ENCODE measurements at places on chromosomes 4 and X.

DNA sequence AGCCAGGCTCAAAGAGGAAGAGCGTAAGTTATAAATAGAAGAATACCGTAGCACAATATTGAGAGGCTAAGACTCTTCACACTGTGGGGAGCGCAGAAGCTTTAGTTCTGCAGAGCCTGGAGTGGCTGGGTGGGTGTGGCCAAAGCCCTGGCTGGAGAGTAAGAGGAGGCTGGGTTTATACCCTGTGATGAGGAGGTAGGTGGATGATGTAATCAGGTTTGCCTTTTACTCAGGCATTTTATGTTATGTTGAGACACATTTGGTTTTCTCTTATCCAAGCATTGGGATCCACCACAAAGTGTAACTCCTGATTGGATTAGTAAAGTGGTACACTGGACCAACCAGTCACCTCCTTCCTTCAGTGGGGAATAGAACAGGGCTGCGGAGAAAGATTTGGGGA, 13.9 kb downstream of the CDS1 start:
- no peak for DNase-seq

DNA sequence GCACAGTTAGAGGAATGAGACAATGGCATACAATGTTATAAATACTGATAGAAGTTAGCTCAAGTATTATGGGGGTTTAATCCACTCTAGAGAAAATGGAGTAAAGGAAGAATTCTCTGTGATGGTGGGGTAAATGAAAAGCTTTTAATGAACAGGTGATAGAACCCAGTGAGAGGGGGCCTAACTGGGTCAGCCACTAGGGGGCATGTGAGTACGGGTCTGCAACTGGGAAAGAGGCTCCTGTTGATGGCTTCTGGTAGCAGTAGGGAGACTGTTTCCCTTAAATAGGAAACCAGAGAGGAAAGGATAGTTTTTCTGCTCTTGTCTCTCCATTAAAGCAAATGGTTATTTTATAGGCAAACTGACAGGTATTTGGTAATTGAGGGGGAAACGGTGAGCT, 132.8 kb upstream of the GPR101 start:
- DNase-seq: no peak

- no peak for DNase-seq
Measured at GRCh38 chr4:186013419-186014186, 55.4 kb upstream of the TLR3 start.

GRCh38 chr4:1637580-1638271, 46.4 kb downstream of the FAM53A start:
- no peak for DNase-seq

DNA sequence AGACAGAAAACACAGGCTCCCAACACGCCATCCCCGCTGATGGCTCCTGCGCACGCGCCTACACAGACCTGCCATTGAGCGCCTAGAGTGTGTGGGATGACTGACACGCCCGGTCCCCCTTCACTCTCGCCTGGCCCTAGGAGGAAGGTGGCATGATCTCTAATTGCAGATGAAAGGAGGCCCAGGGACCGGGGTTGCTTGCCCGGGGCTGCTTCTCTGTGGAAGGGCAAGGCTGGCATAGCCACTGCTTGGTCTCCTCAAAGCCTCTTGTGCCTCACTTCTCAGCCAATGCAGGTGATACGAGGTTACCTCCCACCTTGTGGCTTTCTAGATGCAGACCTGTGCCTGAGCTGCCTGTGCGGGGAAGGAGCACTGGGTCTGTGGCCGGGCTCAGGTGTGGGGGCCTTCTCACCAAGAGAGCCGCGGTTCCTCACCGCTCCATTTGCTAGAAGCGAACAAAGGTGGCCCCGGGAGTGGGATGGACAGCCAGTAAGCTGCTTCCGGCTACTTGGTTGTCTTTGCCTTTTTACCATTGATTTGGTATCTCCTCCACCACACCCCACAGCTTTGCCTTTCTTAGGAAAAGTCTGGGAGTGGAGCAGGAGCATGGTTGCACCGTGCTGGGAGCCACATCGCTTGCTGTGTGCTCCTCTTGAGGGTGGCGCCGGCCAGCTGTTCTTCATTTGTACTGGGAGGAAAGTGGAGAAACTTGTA, 47.0 kb downstream of the TBC1D14 start:
- no peak for DNase-seq

- no peak for DNase-seq
Measured at GRCh38 chr4:147794787-147795413, 63.0 kb downstream of the ARHGAP10 start.

- DNase-seq: no peak
Measured at GRCh38 chrX:13499736-13500135, 69.7 kb upstream of the EGFL6 start.

- DNase-seq: no peak
Measured at GRCh38 chr4:84849051-84849640, 117.3 kb downstream of the WDFY3 start.

DNA sequence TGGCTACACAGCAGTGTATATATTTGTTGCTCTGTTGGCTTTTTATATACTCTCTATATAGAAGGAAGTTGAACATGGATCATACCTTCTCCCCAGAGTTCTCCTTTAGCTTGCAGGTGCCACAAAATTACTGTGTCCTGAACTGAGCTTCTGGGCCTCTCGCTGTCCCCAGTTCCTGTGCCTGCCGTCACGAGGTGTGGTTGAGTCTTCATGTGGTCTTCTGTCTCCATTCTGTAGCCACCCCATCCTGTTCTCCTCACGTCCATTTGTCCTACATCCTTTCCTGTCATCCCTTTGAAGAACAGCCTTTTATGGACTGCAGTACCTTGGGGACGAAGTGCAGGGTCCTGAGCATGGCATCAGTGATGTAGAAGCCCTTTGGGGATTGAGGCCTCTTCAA, 14.5 kb downstream of the TMEM131L start:
- no peak for DNase-seq

- DNase-seq: peak; percentile 23
Measured at GRCh38 chrX:69222103-69223090, 57.1 kb upstream of the PJA1 start.

- DNase-seq: no peak
Measured at GRCh38 chr4:151676301-151676700, 84.5 kb downstream of the GATB start.

- no peak for DNase-seq
Measured at GRCh38 chr4:146054676-146055075, 116.1 kb upstream of the ZNF827 start.

DNA sequence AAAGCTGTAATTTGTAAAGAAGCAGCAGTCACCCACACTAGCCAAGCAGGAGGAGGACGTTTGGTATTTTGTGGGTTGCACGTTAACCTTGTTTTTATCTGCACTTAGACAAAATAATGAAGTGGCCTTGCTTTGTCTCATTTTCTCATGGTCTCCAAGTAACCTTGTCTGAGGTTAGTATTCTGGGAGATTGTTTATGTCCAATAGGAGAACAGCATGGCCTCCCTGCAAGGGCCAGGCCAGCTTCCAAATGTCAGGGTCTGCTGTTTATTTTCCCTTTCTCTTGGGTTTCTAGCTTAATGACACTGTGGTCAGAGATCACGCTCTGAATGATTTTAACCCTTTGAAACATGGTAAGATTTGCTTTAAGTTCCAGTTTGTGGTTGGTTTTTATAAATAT, 29.9 kb downstream of the PNMA6E start:
- no peak for DNase-seq

DNA sequence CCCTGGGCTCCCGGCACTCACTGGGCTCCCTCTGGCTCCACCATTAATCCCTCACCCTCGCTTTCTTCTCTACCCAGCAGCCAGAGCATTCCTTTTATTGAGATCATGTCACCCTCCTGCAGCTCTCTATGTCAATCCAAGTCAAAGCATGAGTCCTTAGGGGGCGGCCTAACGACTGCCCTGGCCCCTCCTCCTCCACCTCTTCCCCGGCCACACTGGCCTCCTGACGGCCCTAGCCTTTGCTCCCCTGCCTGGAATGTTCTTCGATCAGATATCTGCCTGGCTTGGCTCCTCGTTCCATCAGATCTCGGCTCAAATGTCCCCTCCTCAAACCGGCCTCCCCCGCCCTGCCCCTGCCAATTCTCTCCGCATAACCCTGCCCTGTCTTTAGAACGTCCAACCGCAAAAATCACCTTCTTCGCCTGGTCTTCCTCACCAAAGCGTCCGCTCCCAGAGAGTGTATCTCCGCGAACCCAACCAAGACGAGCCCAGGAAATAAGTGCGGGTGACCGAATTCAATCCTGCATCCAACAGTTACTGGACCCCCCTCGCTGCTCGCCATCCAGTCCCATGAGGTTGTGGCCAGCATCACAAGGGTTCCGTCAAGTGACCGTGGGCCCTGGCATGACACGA, 722 bp upstream of the PNCK start:
- no peak for DNase-seq

GRCh38 chr4:54742636-54743399, 85.1 kb downstream of the KIT start:
- DNase-seq: no peak

- DNase-seq: no peak
Measured at GRCh38 chrX:47293106-47293505, 60.3 kb downstream of the USP11 start.

DNA sequence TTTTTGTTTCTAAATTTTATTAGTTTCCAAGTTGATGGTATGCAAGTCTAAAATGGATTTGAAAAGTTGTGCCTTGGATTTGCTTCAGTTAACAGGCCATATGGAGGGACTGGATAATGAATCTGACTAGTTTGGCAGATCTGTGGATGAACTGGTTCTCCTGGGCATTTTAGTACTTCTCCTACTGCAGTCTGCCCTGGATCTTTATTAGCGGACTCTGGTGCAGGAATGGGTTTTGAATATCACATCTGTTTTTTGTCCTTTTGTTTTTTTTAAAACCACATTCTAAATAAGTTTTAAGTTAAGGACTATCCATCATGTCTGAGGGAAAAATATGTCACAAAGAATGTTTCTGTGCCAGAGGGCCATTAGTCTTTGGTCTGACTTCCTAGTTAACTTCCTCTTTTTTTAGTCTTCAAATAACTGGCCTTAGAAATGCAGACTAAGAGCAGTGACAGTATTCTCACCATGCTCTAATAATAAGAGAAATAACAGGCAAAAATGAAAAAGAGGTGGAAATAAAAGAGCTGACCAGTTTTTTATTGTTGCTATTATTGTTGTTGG, 13.9 kb upstream of the DCK start:
- DNase-seq: peak; percentile 22

DNA sequence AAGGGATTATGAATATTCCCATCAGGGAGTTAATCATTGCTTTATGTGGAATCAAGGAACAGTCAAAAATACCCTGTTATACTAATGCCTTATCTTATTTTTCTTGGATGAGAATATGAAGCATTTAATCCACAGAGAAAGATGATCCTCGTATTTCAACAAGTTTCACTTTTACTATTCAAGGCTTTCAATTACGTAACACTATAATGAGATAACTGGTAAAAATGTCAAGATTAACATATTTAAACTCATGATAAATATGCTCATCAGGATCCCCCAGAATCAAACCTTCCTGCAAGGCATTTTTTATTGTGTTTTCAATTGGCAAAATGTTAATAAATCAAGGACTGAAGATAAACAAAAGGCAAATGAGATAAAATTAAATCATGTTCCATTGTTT, 5.1 kb downstream of the ZXDA start:
- DNase-seq: no peak

DNA sequence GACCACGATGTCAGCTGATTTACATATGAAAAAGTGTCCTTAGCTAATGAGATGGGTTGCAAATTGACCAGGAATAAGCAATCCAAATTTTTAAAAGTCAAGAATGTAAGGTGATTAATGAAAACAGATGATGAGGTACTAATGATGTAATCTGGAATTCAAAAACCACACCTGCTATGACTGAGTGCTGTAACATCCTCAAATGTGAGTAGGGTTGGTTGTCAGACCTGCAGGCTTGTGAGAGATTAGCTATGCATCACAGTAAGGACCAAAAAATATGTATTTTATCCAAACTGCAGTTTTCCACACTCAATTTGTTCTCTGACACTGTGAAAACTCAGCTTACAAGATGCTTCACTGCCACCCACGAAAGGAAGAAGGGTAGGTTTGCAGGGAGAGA, 242.5 kb downstream of the OPHN1 start:
- no peak for DNase-seq

- no peak for DNase-seq
Measured at GRCh38 chr4:153976954-153977353, 188.1 kb upstream of the SFRP2 start.

GRCh38 chr4:119299741-119300100, 22.2 kb downstream of the FABP2 start:
- DNase-seq: peak; percentile 13

- DNase-seq: peak; percentile 35
Measured at GRCh38 chr4:83605744-83606172, 69.8 kb downstream of the GPAT3 start.

GRCh38 chr4:128107766-128108165, 46.7 kb downstream of the LARP1B start:
- no peak for DNase-seq

DNA sequence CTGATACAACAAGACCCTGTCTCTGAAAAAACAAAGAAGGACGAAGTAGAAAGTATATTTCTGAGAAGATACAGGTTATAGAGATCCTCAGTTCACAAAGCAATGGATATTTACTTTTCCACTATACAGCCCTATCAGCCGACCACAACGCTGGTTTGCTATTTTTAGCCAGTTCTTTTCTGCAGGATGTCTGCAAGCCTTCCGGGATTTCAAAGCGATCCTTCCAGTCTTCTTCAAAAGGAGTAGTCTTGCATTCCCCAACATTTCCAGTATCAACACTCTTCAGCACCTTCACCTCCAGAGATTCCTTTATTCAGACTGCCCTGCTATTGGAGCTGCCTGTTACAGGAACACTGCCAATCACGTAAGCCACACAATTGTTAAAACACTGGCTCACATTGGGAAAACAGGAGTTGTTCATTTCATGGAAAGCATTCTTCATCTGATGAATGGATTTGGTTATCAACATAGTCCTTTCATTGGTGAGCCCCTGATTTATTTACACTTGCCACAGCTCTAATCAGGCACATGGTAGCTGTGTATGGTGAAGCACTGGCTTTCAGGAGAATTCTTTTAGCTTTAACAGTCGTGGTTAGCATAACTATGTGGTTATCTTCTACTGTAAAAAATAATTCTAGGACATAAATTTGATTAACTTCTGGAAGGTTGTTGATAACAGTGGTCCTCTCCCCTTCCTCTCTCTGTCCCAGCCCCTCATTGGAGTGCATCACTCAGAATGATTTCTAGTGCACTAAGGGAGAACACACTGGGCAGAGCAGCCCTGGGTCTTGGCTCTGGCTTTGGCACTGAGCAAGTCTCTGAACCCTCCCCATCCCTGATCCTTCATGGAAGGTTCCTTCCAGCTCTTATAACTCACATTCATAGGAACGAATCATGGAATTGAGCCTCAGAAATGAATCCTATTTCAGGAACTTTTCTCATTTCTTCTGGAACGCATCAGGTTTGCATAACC, 109.9 kb upstream of the SORBS2 start:
- no peak for DNase-seq

- no peak for DNase-seq
Measured at GRCh38 chrX:73817393-73818199, 254.6 kb downstream of the CHIC1 start.

- DNase-seq: no peak
Measured at GRCh38 chr4:177558995-177559394, 116.8 kb upstream of the AGA start.

- DNase-seq: no peak
Measured at GRCh38 chrX:104135677-104136076, 21.1 kb downstream of the SLC25A53 start.
